ENCODE measurements at places on chromosomes 6 and 20.

- DNase-seq = no peak
Measured at GRCh38 chr20:57198132-57199072, 68.0 kb downstream of the BMP7 start.

DNA sequence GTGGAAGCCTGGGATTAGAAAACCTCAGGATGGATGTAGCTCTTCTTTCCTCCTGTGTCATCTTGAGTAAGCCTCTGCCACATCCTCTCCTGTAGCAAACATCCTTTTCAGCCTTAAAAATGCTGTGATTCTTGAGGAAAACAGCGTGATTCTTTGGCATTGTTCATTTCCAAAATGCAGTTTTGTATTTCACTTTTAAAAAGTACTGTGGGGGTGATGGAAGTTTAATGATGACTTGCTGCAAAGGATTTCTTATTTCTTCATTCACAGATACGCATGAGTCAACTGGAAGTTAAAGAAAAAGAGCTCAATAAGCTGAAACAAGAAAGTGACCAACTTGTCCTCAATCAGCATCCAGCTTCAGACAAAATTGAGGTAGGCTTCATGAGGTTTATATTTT, 23.9 kb upstream of the SNRNP48 start:
- DNase-seq = no peak

DNA sequence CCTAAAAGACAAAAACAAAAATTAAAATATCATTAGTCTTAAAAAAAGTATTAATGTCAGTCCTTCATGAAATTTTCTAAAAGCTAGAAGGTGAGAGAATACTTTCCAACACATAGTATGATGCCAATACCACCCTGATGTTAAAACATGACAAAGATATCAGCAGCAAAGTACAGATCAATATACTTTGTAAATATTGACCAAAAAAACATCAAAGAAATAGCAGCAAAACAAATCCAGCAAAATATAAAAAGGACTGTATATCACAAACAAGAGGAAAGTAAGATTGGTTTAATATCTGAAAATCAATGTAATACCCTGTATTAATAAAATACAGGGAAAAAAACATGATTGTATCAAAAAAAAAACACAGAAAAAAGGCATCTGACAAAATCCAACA, 51.4 kb downstream of the TASP1 start:
- DNase-seq = no peak

DNA sequence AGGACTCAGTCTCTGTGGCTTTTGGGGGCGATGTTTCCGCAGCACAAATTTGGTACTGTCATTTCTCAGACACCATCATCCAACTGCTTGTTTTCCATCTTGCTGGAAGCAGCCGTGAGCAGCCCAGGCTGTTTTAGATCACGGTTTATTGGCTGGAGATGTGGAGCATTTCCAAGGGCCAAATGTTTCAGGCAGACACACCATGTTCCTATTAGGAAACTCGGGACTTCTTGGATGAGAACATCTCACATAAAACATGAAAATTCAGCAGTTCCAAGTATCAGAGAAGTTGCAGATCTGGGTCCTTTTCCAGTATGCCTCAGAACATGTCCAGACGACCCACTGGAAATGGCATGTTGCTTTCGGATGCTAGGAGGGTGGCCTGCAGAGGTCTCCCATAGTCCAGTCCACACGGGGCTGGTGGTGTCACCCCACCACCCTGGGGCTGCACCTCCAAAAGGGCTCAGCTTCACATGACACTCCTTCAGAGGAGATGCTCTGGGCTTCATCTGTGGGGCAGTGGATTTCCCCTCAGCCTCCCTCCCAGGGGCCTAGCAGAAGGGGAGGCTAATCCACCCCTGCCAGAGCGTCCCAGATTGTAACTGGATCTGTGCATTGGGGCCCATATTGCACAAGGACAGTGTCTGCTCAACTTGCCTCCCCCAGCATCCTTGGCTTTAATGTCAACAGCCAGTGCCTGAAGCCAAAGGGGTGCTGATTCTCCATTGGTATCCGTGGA, 176.3 kb downstream of the SCP2D1 start:
- no peak for DNase-seq

DNA sequence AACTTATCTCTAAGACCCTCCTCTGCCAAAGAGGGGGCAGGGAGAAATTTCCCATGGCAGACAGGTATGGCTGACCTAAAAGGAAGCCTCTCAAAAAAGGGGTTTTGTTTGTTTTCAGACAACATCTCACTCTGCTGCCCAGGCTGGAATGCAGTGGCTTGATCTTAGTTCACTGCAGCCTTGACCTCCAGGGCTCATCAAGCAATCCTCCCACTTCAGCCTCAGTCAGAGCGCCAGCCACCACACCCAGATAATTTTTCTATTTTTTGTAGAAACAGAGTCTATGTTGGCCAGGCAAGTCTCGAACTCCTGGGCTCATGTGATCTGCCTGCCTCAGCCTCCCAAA, 3.8 kb downstream of the EZR start:
- DNase-seq = no peak

- no peak for DNase-seq
Measured at GRCh38 chr6:15763837-15764236, 101.0 kb upstream of the DTNBP1 start.

- no peak for DNase-seq
Measured at GRCh38 chr6:32763421-32763820, at the start of gene HLA-DQB2. Gene HLA-DQB2, minus strand, starts transcription at chr6:32763532. Its CDS starts 62 bp downstream, at chr6:32763470.

GRCh38 chr6:43962458-43962857, 164.8 kb downstream of the MRPL14 start:
- DNase-seq = no peak

DNA sequence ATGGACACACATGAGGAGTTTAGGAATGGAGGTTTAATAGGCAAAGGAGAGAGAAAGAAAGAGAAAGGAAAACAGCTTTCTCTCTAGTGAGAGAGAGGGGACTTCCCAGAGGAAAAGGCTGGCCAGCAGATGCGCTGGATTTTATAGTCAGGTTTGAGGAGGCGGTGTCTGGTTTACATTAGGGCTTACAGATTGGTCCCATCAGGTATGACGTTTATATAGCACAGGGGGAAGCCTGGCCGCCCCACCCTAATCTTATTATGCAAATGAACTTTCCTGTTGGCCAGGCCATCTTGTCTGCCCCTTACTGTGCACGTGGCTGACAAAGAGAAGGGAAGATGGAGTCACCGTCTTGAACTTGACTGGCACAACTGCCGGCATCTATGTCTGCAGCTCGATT, 86.6 kb upstream of the QKI start:
- DNase-seq = no peak

GRCh38 chr20:36861875-36862801, 13.8 kb upstream of the TLDC2 start:
- DNase-seq = no peak

DNA sequence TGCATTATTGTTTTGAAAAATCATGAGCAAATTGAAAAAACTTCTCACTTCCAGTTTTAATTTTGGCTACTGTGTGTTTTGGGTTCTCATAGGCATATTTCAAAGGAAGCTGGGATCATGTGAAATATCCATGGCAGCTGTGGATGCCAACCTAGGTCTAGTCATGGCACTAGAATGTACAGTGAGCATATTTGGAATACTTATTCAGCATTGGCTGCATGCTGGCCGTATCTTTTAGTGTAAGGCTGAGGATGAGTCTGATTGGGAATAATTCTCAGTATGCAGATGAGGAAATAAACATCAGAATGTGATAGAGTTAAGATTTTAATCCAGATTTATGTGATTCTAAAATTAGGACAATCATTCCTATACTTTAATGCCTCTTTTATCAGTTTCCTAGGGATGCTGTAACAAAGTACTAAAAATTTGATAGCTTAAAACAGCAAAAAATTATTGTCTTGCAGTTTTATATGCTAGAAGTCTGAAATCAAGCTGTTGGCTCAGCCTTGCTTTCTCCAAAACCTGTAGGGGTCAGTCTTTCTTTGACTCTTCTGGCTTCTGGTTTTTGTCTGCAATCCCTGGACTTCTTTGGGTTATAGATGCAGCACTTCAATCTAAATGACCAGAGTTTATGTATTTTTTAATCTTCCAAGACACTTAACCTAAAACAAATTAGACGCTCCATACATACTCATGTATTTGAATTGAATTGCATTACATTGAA, 37.7 kb upstream of the DEFB112 start:
- DNase-seq = no peak

GRCh38 chr6:14826456-14826855, 419.4 kb upstream of the JARID2 start:
- DNase-seq = no peak

GRCh38 chr6:112307707-112308106, 39.4 kb upstream of the RFPL4B start:
- DNase-seq = no peak

GRCh38 chr6:11983306-11983705, 28.8 kb upstream of the HIVEP1 start:
- DNase-seq = no peak

GRCh38 chr20:52926505-52926904, 45.7 kb upstream of the TSHZ2 start:
- no peak for DNase-seq

DNA sequence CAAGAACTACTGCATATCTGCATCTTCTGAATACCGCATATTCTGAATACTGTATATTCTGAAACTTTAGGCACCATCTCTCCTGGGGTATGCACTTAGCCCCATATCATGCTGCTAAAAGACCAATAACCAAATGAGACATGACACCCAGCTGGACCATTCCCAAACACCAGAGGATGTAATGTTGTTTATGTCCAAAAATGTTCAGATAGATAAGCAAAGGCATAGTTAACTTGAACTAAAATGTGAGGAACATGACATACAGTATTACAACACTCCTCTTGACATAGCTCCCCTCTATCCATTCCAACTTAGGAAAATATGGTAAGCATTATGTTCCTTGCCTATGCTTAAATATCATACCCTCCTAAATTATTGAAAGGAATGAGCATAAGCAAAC, 127.3 kb downstream of the TENT5A start:
- DNase-seq = no peak

DNA sequence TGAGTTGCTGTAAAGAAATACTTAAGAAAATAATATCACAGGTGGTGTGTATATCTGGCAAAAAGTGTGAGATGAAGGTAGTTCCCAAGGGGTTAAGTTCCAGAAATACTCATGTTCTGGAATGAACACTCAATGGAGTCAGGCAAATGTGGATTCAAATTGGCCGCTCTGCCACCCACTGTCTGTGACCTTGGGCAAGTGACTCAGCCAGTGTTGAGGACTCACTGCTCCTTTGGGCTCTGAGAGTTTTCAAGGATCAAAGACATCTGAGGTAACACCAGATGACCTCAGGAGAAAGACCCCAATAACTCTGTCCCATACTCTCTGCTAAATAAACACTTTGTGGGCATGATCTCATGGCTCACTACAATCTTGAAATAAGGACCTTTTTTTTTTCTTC, 59.2 kb upstream of the EYA2 start:
- DNase-seq = no peak

DNA sequence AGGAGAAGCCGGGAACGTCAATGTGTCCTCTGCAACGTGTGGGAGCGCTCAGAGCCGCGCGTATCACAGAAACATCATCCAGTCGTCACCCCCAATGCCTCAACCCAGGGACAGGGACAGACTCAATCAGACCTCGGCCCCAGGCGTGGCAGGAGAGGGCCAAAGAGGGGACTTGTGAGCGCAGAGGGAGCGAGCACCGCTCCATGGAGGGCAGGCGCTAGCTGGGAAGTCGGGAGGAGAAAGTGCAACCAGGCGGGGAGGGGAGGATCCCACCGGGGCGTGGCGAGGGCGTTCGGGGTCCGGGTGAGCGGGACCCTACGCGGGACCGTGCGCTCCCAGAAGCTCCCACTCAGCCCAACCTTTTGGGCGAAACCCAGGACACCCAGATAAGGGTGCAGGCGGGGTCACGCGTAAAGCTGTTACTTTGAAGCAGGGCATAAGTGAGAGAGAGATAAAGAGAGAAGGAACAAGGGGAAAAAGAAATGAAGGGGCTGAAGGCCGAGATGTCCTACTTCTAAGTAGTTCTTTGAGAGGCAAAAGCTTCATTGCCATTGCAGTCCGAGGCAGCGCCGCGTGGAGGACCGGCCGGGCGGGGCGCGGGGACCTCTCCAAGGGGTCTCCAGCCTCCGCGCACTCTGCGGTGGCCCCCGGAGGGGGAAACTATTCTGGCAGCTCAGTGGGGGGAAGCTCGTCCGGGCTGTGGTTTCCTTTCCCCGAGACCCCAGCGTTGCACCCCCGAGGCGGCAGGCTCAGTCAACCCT, 862 bp upstream of the SOBP start:
- peak; percentile 51 for DNase-seq

DNA sequence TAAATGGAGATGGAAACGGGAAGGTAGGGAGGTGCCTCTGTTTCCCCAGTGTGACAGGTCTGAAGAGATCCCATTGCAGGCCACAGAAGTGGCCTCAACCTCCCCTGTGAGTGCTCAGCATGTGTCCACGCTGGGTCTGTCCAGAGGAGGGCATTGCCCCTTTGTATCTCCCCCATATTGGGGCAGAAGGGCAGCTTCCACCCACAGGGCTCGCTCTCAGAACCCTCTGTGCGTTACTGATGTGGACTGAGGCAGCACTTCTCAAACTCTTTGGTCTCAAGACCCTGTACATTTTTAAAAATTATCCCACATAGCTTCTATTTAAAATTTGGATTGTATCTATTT, 22.0 kb downstream of the ARFGEF3 start:
- DNase-seq = no peak

DNA sequence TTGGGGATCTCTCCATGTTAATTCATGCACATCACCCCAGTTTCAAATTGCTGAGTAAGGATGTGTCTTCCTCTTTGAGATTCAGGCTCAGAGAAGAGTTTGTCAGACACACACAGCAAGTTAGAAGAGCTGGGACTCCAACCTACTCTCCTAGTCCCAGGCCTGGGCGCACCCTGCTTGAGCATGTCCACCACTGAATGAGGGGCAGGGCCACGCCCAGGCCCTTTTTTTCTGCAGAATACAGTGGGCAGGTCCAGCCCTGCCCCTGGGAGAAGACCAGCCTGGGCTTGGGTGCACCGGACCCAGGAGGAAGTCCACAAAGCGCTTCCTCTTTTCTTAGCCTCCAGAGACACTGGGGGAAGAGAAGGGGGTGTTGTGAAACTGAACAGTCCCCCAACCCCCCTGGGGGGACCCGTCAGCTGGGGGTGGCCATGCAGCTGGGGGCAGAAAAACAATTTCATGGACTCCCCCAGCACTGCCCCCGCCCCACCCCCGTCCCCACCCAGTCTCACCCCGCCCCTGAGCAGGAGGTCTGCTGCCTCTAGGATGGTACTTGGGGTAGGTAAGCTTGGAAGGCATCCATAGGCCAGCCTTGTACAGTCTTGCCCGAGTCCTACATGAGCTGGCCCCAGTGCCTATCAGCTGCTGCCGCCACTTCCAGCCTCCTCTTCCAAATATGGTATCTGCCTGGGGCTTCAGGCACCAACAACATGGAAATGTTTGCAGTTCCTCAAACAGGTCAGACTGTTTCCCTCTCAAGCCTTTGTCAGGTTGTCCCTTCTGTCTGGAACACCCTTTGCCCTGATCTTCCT, 11.7 kb upstream of the HCK start:
- no peak for DNase-seq

- DNase-seq = no peak
Measured at GRCh38 chr6:163188746-163189145, 225.8 kb upstream of the QKI start.

DNA sequence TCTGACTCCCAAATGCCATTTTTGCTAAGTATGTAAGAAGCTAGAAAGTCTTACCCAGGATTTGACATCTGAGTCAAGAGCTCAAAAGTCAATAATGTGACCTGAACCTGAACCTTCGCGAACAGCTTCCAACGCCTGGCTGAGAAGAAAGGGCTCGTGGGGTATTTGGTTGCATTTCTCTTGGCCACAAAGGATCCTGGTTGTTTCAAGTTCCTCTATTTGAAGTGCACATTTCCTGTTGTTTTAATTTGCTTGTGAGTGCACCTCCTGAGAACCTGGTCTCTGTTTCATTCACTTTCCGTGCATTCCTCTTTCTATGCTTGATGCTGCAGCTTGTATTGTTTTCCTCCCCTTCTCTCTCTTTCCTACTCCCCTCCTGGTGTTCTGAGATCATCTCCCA, 212.5 kb downstream of the FOXA2 start:
- no peak for DNase-seq

Data from NCI-H187 (cell line).